Activated CD4-positive, alpha-beta T cell treated with anti-CD3 and anti-CD28 coated beads for 36 hours (primary cell): ENCODE measurements at places on chromosomes 5 and 9. TPM values are rescaled to one million over a fixed set of nuclear protein-coding genes. Genes with fewer than 3 reads are reported as not detected.
A peak's percentile ranks its signal among the peaks of the same experiment; 100 is the strongest.

Gene CCDC180
- total RNA-seq, result 0.90 TPM

- no peaks in the 10 kb centered on the region for H3K36me3 ChIP-seq
- no peak overlapping the region for H3K27ac ChIP-seq
- H3K4me3 ChIP-seq, result no peak overlapping the region
- no peak for DNase-seq
Observed at GRCh38 chr5:89452081-89452480, 569.1 kb upstream of the MEF2C start.

DNA sequence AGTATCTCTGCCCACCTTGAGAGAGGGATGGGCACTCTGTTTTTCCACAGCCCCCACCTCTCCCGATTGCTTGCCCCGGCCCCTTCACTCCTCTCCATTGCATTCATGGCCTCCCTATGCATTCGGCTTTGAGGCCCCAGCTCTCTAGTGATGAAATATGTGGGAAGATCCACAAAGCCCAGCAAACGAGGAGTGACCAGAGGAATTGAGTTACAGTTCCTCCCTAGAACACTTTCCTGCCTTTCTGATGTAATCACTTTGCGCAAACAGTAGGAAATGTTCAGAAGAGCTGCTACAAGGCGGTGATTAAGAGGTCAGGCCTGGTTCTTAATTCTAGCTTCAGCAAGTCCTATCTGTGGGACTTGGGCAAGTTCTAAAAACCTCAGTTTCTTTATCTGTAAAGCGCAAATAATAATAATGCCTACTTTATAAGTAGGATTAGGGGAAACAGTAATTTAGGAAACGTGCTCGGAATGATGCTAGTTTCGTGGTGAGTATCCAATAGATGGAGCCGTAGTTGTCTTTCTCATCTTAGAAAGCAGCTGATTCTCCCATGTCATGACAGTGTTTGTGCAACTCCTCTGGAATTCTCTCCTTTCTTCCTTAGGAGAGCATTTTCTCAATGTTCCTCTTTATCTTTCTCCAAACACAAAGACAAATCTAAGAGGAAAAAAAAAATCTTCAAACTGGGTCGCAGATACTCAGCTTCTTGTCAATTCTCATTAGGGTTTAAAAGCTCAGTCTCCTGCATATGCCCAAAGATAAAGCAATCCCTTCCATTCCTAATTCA, 99.5 kb upstream of the MSX2 start:
- no peak overlapping the region for H3K4me3 ChIP-seq
- H3K36me3 ChIP-seq, result no peaks in the 10 kb centered on the region
- DNase-seq, result no peak

DNA sequence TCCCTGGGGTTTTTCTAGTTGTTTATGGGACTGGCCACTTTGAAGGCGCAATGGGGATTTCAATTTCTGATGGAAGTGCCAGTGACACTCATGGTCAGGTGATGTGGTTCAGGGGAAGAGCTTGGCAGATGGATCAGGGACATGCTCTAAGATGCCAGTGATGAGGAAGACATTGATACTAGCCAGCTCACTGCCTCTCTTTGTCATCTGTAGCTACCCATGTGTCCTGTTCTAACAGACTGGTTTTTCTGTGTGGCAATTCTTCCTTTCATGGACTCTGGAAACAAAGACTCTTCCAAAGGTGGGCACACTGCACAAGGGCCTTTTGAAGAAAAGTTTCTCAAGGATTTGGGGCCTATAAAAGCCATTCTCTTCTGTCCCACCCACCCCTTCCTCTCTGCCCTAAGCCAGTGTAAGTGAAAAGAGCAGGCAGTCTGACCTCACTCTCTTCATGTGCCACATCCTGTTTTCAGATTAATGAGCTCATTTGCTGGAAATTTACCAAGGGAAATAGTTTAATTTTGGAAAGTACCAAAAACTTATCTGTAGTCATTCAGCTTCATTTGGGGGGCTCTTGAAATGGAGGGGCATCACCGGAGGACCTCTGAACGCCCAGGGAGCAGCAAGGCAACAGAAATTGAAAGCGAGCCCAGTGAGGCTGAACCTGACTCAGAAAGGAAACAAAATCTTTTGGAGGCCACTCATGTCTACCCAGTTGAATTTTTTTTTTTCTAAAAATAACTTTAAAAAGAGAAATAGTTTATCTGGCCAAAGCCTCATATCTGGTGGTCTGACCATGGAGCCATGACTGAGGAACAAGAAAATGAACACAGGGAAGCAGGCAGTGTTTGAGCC, 4.9 kb upstream of the TRAF1 start:
- H3K36me3 ChIP-seq, result peaks cover 6% of the 10 kb centered on the region
- peak; percentile 76 for DNase-seq
- H3K4me1 ChIP-seq, result peaks cover 88% of the 10 kb centered on the region
- H3K27ac ChIP-seq, result peak overlapping the region; percentile 97
- no peaks in the 10 kb centered on the region for H3K27me3 ChIP-seq
- H3K4me3 ChIP-seq, result peak overlapping the region; percentile 67

DNA sequence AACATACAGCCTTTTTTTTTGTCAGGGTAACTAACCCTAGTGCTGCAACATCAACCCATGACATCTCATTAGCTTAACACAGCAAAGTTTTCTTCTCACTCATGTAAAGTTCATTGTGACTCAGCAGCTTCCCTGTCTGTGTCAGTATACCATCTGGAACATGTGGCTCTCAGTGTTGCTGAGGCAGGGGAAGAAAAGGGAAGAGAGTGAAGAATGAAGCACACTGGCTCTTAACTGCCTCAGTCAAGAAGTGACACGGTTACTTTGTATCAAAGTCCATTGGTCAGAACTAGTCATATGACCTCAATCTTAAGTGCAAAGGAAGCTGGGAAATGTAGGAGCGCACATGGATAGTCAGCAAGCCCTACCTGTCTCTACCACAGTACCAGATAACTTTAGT, 185.0 kb upstream of the ELL2 start:
- H3K4me3 ChIP-seq, result no peak overlapping the region
- H3K27ac ChIP-seq, result no peak overlapping the region
- peaks cover 7% of the 10 kb centered on the region for H3K4me1 ChIP-seq
- peak; percentile 16 for DNase-seq

DNA sequence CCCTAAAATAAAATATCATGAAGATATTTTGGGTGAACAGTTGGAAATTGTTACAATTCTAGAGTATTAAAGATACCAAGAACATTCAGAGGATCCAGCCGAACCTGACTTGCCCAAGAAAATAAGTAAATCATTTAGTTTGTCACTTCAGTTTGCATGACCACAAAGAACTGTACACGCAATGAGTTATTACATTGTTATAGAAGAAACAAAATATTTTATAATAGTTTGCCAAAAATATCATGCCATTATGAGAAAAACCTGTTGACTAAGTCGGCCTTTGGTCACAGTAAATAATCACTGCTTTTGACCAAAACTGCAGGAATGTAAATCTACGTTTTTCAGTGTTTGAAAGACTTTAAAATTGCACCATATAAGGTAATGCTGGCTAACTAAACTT, 27.9 kb downstream of the TRIO start:
- no peak overlapping the region for H3K4me3 ChIP-seq
- H3K27ac ChIP-seq, result no peak overlapping the region
- peaks cover 16% of the 10 kb centered on the region for H3K27me3 ChIP-seq
- peaks cover 8% of the 10 kb centered on the region for H3K4me1 ChIP-seq
- no peak for DNase-seq

GRCh38 chr5:134648425-134649162, at the start of gene SEC24A:
Gene SEC24A (plus strand): TSS chr5:134648785. CDS start chr5:134649077, 292 bp downstream.
- peak within 1 kb of the TSS; percentile 87 for H3K4me3 ChIP-seq
- no peaks in the 10 kb centered on the region for H3K27me3 ChIP-seq
- peaks cover 18% of the 10 kb centered on the region for H3K36me3 ChIP-seq
- peak; percentile 96 for DNase-seq
- peaks cover 30% of the 10 kb centered on the region for H3K4me1 ChIP-seq

GRCh38 chr9:6566409-6567139, 79.0 kb downstream of the GLDC start:
- H3K27me3 ChIP-seq, result peaks cover 5% of the 10 kb centered on the region
- no peaks in the 10 kb centered on the region for H3K36me3 ChIP-seq
- peak overlapping the region; percentile 44 for H3K4me3 ChIP-seq
- peak overlapping the region; percentile 87 for H3K27ac ChIP-seq
- DNase-seq, result peak; percentile 74
- peaks cover 21% of the 10 kb centered on the region for H3K4me1 ChIP-seq

Gene MELK
- total RNA-seq, result 63.9 TPM

DNA sequence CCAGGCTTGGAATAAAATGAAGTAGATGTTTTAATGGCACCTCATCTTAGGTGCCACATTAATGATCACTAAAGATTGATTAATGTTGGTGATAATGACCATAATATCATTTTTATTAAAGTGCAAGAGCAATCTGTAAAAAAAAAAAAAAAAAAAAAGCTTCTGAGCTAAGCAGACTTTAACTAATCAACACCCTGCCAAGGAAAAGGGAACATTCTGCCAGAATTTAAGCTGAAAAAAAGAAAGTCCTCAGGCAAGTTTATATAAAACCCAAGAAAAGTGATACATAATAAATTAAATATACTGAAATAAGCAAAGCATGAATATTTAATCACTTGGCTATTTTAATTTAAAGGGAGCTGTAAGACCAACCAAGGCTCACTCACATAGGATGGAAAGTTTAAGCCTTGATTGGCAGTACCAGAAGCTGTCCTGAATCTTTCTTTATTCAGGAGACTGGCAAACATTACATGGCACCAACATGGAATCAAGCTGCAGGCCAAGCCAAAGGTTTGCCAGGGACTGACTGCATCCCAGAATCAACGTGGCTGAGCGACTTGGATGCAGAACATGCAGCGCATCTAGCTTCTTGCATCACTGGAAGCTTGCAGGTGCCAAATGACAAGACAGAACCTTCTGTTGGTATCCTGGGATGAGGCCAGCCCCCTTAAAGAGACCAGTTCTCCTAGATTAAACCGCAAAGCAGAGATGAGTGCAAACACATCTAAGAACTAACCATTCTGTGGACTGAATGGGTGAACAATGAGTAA, 413.6 kb downstream of the ENC1 start:
- no peak overlapping the region for H3K27ac ChIP-seq
- H3K4me3 ChIP-seq, result no peak overlapping the region
- no peaks in the 10 kb centered on the region for H3K36me3 ChIP-seq

Gene DCP2
- 101 TPM for total RNA-seq

GRCh38 chr5:148455185-148455584, 71.4 kb downstream of the FBXO38 start:
- DNase-seq, result no peak
- no peak overlapping the region for H3K27ac ChIP-seq

Gene FOXD4L3
- not detected for total RNA-seq

DNA sequence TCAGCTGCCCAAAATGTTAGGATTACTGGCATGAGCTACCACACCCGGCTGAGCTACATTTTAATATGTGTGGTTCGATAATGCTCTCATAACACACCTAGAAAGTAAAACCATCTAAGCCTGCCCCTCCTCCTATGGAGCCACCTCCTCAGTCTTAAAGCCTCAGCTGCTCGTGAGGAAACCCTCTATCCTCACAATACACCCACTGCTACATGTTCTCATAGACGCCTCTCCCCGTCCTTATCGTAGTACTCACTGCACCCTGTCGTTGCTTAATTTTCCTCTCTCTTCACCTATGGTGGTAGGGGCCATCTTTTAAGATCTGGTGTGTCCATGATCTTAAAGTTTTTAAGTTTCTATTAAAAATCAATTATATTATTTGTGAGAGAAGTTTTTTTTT, 72.9 kb downstream of the RCL1 start:
- peak; percentile 22 for DNase-seq
- no peak overlapping the region for H3K4me3 ChIP-seq
- H3K27ac ChIP-seq, result peak overlapping the region; percentile 72
- peaks cover 30% of the 10 kb centered on the region for H3K36me3 ChIP-seq
- no peaks in the 10 kb centered on the region for H3K27me3 ChIP-seq
- peaks cover 20% of the 10 kb centered on the region for H3K4me1 ChIP-seq

GRCh38 chr9:130629443-130630070, 34.8 kb upstream of the PRDM12 start:
- DNase-seq, result no peak
- no peak overlapping the region for H3K27ac ChIP-seq
- H3K36me3 ChIP-seq, result peaks cover 23% of the 10 kb centered on the region
- no peaks in the 10 kb centered on the region for H3K27me3 ChIP-seq
- H3K4me3 ChIP-seq, result no peak overlapping the region
- no peaks in the 10 kb centered on the region for H3K4me1 ChIP-seq

Gene CDH6
- total RNA-seq, result not detected

Gene CCDC192
- not detected for total RNA-seq

Gene OLFM1
- total RNA-seq, result not detected

GRCh38 chr5:137071526-137071925, 427.6 kb downstream of the SPOCK1 start:
- H3K27me3 ChIP-seq, result peaks cover 3% of the 10 kb centered on the region
- DNase-seq, result no peak
- no peaks in the 10 kb centered on the region for H3K36me3 ChIP-seq
- H3K4me1 ChIP-seq, result no peaks in the 10 kb centered on the region
- H3K27ac ChIP-seq, result no peak overlapping the region
- H3K4me3 ChIP-seq, result no peak overlapping the region

- no peak overlapping the region for H3K4me3 ChIP-seq
- no peaks in the 10 kb centered on the region for H3K4me1 ChIP-seq
- peaks cover 9% of the 10 kb centered on the region for H3K27me3 ChIP-seq
- DNase-seq, result no peak
- no peaks in the 10 kb centered on the region for H3K36me3 ChIP-seq
- no peak overlapping the region for H3K27ac ChIP-seq
Observed at GRCh38 chr5:172606156-172606785, 34.8 kb upstream of the NEURL1B start.

DNA sequence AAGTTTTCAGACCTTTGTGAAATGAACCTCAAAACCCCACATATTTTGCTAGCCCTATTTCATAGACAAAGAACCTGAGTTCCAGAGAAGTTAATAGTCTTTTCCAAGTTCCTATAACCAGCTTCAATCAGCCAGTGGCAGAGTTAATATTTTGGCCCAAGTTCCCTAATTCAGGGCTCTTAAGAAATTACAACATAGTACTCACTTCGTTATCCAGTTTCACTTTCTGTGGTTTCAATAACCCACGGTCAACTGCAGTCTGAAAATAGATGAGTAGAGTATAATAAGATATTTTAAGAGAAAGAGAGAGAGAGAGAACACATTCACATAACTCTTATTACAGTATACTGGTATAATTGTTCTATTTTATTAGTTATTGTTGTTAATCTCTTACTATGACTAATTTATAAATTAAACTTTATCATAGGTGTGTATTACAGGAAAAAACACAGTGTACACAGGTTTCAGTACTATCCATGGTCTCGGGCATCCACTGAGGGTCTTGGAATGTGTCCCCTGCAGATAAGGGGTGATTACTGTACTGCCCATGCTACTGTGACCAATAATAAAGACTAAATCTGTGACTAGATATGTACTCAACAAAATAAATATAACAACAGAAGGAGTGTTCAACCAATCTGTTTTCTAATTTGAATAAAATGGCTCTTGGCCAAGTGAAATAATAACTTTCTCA, 9.3 kb upstream of the MYOT start:
- peaks cover 17% of the 10 kb centered on the region for H3K4me1 ChIP-seq
- H3K27ac ChIP-seq, result no peak overlapping the region
- peak overlapping the region; percentile 44 for H3K4me3 ChIP-seq
- DNase-seq, result no peak
- no peaks in the 10 kb centered on the region for H3K27me3 ChIP-seq
- H3K36me3 ChIP-seq, result peaks cover under 1% of the 10 kb centered on the region

Gene SPATA31C1
- total RNA-seq, result not detected
